Cortex of kidney (tissue), 1 donor: ENCODE measurements at places on chromosomes 5 and 9.

- DNase-seq, result no peak
These were observed 88.9 kb upstream of the TRPM3 start for GRCh38 chr9:71210326-71210725.

DNA sequence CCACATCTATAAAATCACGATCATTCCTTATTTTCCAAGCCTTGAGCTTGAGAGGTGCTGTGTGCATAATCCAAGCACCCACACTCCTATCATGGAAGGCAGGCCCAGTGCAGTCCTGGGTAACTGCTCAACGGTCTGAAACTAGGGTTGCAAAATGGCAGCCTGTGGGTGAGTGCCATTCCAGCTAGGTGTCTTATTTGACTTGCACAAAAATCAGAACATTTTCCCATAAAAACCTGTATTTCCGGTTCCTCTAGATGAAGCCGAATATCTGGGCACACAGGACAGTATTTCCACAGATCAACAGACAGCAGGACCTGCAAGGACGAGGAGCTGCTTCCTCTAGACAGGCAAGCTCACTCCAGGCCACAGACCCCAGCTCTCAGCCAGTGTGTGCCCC lies 588.8 kb downstream of the BNC2 start:
- DNase-seq, result no peak

DNA sequence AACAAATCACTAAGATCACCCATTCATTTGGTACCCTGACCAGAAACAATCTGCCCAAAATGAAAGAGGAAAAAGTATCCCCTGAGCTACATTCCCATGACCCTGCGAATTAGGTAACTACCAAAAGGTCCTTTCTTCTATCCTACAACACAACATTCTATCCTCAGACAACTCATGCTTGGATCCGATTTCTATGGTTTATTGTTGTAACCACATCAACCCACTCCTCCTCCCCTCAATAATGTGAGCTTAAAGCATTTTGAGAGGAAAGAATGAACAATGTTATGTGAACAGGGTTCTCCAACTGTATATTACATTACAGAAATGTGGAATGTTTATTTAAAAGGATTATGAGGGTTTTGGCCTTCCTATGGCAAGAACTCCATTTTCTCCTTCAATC lies 4.0 kb downstream of the SLC35D2 start:
- DNase-seq, result no peak

- no peak for DNase-seq
These were observed 508 bp downstream of the MOCS2 start for GRCh38 chr5:53109056-53109442.

DNA sequence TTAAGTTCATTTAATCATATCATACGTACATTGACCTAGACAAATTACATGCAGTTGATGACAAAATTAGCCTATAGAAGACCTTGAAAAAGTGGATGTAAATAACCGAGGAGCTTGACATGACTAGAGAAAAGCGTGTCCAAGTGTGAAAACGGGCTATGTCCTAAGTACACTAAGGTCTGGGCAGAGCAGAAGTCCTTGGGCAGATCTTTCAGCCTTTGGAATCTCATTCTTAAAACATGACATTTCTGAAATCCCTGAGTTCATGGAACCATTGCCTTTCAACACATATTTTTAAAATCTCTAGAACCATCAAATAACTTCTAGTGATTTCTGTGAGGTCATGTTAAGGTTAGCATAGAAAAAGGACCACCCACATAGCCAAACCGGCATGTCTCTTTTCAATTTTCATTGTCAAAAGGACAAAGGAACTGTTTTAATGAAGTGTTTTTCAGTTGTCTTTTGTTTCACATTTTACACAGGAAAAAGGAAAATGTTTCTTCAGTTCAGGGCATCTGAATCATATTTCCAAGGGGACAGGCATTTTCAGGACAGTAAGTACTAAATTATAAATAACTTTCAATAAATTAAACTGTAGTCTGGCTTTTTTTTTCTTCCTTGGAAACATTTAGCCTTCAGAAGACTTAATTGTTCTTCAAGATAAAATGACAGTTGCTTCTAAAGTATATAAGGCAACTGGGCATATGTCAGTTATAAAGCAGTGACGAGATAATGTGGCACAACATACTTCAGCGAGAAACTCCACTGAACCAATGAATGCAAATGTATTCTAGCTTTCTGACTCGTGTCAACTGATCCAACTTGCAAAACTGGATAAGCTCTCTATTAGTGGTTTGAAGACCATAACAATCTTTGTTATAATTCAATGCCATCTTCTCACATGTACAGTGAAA lies 416.8 kb downstream of the NFIB start:
- DNase-seq, result no peak

DNA sequence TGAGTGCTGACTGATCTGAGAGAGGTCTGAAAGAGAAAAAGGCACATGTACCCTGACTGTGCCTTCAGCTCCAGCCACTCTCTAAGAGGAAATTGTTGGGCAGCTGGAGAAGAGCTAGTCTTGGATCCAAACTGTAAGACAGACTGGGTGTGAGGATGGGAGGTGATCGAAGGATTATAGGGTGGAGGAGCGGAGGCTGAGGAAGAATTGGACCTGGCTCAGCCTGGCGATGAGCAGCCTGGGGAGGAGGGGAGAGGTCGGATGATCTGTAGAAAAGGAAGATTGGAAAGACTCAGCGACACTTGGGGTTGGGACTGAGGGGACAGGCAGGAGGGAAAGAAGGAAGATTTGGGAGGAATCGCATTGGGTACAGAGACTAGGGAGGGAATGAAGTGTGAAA lies 98.6 kb upstream of the SLC25A48 start:
- no peak for DNase-seq

- no peak for DNase-seq
These were observed 93.1 kb upstream of the IFNK start for GRCh38 chr9:27430750-27431535.

DNA sequence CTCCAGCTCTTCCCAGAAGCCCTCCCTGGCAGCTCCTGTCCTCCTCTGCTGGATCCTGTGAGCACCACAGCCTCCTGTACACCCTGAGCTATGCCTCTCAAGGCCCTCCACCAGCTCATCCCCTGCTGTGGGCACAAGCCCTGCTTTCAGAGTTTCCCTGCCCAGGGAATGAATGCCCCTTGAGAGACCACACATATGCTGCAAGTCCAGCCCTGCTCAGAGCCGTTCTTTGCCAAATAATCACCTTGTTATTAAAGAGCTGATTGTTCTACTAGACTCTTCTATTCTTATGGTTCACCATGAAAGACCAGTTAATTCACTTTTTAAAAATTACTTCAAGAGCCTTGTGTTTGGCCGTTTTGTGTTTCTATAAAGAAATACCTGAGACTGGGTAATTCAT lies 121.5 kb downstream of the MVB12B start:
- DNase-seq, result no peak

GRCh38 chr9:88810826-88811225 lies 180.4 kb upstream of the S1PR3 start:
- DNase-seq, result no peak

DNA sequence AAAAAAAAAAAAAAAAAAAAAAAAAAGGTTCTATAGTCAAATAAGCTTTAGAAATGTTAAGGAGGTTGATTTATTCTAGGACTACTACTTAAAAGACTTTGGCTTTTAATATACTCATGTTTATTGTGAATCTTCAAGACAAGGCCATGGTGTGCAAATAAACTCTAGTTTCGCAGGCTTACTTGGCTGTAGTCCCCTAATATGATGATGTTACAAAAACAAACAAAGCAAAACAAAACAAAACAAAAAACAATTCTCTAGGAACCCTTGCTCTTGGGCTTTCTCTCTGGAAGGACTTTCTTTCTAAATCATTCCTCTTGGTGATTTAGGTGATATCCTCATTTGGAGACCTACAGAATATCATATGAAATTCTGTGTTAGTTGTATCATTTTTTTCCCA lies 172.0 kb downstream of the GDNF start:
- no peak for DNase-seq

DNA sequence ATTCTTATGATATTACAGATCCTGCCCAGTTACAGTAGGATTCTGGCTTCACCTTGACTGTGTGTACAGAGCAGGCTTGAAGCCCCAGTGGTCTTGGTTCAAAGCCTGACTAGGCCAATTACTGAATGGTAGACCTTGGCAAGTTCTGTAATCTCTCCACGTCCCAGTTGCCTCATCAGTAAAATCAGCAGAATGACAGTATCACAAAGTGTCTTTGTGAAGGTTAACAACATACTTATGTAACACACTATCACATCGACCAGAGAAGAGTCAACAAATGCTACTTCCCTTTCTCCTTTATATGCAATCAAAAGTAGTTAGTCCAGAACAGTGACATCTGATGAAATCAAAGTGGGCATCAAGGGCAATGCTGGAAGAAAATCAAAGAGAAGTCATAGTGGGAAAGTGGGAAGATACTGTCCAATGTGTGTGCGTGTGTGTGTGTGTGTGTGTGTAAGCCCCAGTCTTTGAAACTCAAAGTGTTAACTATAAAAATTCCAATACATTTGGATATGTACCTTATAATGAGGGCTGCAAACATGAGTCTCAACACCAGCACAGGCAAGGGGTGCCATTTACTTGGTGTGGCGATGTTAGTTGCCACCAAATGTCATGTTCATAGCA lies 93.5 kb upstream of the EGFLAM start:
- no peak for DNase-seq

DNA sequence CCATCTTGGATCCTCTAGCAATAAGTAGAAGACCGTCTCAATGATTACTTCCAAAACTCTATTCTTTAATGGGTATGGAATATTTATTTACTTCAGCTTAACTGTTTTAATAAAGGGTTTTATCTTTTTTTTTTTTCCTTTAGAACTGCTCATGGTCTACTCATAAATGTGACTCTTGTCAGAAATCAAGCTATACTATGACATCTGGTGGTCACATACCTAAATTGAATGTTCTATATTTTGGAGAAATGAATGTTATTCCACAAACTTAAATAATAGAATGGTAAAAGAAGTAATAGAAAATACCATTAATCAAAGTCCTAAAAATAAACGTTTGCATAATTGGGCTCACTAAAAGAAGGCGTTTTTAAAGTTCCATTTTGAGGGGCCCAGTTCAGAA lies 131.2 kb upstream of the PLCXD3 start:
- no peak for DNase-seq

- no peak for DNase-seq
These were observed 26.8 kb downstream of the SPTAN1 start for GRCh38 chr9:128579194-128579593.

- no peak for DNase-seq
These were observed 679 bp downstream of the SLC6A7 start for GRCh38 chr5:150190503-150190979.

GRCh38 chr9:76425677-76426453 lies 31.6 kb upstream of the RFK start:
- no peak for DNase-seq

- no peak for DNase-seq
These were observed 33.3 kb upstream of the RNF38 start for GRCh38 chr9:36433386-36433785.

DNA sequence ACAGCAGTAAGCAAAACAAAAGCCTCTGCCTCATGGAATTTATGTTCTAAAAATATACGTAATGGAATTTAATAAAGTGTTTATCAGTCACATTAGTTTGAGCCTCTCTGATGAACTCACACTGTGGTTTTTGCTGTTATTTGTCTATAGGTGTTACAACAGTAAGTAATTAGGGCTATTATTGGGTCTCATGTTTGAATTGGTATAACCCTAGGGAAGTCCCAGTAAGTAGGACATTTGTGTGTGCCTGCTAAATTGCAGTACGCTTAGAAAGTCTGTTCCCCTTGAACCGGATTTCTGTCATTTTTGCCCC lies 197.6 kb downstream of the NR3C1 start:
- DNase-seq, result no peak

DNA sequence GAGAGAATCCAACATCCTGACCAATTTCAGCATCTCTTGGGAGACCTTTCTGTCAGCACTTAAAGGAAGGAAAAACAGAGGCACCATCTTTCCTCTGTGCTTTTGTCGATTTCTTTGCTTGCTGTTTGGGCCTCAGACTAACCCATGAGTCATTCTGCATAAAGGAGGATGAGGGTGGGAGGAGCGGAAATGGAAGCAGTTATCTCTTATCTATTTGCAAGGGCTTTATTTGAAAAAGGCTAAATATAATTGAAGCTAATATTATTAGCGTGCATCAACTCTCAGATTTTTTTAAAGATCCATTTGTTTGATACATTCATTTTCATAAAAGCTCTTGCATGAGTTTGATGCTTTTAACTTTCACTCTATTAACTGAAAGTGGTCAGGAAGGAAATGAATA lies 72.9 kb downstream of the ZNF622 start:
- no peak for DNase-seq

DNA sequence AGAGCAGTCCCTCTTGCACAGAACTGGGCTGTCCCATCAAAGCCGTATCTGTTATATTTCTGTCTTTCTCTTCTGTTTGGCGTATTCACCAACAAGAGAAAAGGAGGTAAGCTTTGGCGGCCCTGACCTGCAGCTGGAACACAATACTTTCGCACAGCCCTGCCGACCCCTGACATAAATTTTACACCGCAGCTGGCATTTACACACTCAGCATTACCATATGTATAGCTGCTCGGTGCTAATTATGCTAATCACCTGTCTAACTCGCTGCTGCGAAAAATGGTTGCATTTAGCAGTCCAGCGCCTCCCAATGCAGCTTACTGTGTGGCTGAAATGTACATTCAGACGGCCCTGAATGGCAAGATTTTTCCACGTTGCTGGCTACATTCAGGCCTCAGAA lies 20.8 kb downstream of the PTCH1 start:
- DNase-seq, result no peak

- no peak for DNase-seq
These were observed 71.1 kb downstream of the EHMT1 start for GRCh38 chr9:137689745-137690529.

DNA sequence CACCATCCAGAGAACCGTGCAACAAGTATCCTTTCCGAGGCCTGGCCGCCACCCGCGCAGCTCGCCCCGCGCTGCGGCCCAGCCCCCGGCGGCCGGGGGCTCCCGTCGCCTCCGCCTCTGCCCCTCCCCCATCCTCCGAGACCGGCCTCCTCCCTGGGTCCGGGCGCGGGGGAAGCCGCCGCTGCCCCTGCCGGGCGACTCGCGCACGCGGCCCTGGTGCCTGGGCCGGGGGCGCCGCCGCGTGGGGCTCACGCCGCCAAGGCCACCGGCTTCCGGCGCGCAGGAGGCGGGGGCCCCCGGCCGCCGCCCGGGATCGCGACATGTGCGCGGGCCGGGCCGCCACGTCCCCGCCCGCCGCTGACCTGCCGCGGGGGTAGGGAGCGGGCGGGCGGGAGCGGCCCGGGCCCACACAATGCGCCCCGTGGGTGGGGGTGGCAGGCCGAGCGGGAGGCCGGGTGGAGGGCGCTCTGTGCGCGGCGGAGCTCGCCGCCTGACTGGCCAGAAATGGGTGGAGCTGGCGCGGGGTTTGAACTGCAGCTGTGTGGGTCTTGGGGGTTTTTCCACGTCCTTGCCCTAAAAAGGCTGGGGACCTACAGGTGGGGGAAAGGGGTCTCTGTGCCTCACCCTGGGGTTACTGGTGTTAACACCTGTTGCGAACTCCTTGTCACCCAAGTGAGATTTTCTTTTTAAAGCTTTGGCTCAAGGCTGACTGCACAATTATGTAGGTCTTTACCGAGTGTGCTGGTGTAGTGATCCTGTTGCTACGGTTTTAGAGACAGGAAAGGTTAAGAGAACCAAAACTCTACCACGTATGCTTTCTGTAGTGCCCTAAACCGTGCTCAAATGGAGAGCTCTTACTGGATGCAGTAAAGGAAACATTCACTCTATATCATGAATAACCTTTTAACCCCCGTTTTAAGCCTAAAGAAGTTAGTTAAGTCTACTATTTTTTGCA lies 32.3 kb downstream of the TNPO1 start:
- DNase-seq, result no peak
